EH (cell line): ENCODE measurements at places on chromosomes 2 and 18.

DNA sequence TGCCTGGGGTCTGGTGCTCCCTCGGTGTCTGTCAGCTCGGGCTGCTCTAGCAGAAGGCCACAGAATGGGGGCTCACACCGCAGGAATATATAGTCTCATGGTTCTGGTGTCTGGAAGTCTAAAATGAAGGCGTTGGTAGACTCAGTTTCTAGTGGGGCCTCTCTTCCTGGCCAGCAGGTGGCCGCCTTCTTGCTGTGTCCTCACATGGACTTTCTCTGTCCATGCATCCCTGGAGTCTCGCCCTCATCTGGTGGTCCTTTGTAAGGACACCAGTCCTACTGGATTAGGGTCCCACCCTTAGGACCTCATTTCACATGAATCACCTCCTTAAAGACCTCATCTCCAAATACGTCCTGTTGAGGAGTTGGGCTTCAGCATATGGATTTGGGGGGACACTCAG is 65.7 kb downstream of the RRM2 start:
- DNase-seq: peak; percentile 43

DNA sequence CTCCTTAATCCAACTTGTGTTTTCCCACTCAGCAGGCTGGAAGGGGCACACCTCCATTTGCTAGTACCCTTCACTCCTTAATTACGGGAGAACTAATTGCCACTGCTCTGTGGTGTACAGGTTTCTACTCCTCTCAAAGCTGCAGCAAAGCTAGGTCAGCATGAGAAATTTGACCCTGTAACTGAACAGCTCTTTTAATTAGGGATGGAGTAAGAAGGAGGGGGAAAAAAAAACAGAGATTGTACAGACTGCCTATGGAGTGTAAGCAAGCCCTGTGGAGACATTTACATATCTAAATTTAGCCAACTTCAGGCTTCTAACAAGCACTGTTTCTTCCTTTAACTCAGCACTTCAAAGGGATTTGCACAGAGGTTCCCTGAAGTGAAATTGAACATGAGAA is 629.7 kb upstream of the SETBP1 start:
- no peak for DNase-seq

DNA sequence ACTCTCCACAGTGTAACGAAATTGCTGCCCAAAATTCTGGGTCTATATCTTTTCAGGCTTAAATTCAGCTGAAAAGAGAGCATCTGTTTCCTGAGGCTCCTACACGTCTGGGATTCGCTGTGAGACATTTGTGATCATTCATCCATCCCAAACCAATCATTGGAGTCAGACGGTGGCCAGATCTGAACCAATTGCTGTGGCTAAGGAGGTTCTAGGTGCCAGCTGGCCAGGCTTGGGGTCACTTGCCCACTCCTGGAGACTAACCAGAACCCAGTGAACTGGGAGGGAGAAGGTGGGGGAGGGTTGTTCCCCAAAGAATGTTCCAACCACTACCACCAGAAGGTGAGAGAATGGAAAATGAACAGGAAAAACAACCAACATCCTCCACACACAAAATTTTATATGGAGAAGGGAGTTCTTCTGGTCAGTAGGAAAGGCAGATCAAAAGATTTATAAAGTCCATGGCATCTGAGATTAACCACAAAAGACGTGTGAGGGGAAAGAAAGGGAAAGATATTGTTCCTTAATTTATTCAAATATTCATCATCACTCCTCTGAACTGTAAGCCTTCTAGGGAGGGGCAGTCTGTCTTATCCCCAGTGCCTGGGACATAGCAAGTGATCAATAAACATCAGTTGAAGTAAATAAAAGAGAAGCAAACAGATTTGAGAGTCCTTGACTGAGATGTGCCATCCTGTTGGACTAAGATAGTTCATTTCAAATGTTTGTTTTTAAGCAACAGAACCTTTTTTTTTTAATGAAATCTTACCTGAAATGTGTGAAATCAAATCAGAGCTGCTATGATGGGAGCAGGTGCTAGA is 3.0 kb upstream of the RTKN start:
- no peak for DNase-seq

DNA sequence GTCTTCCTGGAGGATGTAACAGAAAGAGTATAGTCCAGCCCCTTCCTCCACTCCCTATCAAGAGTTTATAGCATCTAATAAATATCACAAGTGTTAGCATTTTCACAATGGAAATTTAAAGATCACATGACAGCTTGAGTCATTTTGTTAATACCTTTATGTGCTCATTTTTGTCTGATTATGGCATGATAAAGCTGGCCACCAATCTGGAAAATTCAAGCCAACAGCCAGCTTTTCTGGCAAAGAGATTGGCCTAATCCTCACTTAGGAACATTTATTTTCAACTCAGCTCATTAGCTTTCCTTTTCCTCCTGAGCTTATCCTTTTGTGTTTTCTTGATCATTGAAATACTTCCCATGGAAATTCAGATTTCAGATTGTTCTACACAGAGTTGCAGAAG is 262.9 kb upstream of the RBMS1 start:
- DNase-seq: no peak

DNA sequence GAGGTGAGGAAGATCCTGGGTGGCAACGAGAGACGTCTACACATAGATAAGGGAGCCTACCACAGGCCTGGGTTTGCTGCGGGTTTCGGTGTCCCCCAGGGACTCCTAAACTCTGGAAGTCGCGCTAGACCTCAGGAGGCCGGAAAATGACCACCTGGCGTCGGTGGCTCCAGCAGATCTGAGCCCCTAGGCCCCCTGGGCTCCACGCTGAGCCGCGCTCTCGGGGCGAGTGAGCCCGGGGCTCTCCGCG is 987 bp upstream of the DLX1 start:
- DNase-seq: no peak

GRCh38 chr2:125041846-125042245 is 1016.8 kb downstream of the CNTNAP5 start:
- DNase-seq: no peak

DNA sequence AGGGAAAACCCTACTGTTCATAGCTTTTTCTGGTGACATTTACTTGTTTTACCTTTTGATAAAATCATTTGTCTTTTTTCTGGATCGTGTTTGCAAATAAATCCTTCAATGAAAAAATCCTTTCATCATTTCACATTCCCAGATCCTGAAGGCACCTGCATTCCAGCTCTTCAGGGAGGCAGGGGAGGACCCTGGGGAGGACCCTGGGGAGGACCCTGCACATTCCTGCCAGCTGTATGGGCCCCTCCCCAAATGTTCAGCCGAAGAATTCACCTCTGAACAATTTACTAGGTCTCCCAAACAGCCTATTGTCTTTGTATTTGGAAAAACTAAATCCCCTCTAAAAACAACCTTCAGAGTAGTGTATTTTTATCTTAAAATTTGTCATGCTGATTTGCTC is 558.4 kb upstream of the ID2 start:
- DNase-seq: no peak

GRCh38 chr2:222427646-222428301 is 3.4 kb downstream of the SGPP2 start:
- no peak for DNase-seq

GRCh38 chr18:28359176-28359575 is 182.2 kb upstream of the CDH2 start:
- DNase-seq: no peak

DNA sequence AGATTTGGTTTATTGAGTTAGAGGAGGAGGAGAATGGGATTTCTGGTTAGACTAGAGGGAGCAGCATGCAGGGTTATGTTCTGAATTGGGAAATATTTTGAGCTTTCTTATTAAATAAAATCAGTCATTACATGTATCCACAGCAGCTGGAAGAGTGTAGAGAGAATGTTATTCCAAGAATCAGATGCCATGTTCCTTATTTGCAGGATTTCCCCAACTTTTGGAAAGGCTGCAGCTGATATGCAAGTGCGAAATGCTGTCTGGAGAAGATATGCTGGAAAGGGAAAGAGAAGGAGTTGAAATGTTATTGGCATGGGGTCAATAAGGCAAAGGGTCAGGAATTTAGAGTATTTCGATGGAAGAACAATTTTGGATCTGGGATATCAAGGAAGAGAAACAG is 255.8 kb downstream of the MTX2 start:
- no peak for DNase-seq

- no peak for DNase-seq
Measured at GRCh38 chr2:99605036-99605435, 115.2 kb upstream of the REV1 start.

DNA sequence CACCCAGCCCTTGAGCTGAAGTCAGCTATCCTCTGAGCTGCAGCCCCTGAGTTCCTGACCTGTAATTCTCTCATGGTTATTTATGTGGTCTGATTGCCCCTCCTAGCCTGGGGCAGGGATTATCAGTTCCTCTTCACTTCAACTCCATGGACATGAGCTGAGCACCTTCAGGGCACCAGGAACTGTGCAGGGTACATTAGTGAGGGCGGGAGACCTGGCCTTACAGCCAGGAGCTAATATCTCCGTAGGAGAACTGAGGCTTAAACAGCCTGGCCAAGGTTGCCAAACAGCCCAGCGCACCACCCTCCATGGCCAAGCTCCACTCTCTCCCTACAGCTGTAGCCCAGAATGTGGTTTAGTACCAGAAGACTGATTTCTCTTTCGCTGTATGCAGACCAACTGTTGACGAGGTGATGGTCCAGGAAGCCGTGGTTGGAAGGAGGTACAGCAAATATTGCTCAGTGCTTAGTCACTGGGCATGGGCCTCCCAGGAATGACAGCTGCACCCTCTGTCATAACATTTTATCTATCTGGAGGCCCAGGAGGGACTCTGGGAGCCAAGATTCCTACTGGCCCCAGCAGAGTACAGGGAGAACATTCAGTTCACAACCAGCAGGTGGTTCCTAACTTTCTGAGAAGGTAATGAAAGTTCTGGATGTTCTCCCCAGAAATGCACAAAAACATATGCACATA is 228.7 kb upstream of the SIX2 start:
- DNase-seq: peak; percentile 96

GRCh38 chr2:225543626-225544025 is 144.1 kb downstream of the NYAP2 start:
- DNase-seq: no peak
